HS-27A (cell line): ENCODE measurements at places on chromosomes 5 and 9.

DNA sequence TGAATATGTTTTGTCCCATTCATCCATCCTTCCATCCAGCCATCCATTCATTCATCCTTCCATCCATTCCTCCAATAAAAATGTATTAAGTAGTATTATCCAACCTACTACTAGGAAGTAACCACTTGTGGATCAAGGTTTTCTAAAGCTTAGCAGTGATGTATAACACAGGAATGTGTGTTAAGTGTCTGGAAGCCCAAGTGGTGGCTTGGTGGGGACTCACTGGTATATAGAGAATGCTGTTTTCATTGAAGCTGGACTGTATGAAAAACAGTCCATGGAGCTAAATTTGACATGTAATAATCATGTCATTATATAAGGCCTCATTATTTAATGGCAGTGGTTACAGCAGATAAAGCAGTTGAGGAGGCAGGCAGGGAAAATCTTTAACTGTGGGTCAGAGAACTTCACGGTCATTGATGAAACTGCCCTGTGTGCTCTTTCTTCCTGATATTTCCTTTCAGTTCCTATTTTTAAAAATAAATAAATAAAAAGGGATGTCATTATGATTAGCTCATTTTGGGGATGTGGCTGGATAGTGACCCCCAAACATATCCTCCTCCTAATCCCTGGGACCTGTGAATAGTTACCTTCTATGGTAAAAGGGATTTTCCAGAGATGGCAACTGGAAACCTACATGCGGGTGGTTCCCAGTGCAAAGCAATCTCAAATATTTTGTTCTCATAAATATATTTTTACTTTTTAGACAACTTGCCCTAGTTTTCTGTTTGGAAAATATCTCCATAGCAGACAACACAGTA is 82.3 kb downstream of the DAPK1 start:
- DNase-seq, result no peak

DNA sequence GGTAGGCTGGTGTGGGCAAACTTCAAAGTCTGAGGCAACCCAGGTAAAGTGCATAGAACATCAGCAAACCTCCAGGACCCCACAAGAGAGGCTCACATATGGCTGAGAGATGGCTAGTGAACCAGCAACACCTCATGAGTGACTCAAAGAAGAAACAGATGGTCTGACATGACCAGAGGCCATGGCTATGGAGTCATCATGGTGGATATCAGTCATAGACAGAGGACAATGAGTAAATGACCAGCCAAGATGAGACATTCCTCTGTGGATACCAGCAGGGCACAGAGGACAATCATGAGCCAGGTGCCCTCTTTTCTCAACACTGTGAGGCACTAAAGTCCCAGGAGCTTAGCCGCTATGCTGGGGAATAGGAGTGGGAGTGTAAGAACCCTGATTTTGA is 180.8 kb downstream of the RASEF start:
- no peak for DNase-seq

DNA sequence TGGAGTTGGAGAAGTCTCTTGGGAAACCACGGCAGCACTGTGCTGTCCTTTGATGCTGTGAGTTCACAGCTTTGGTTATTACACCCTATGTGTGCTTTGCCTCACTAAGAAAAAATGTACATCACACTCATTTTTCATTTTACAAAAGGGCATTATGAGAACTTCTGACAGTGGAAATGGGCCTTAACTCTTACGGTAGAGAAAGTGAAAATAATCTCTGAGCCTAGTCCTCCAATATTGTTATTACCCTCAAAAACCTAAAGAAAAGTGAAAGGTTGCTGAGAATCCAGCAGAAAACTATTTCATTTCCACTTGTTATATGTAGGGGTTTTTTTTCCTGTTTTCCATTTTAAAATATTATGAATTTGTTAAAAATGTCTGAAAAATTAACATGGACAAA is 8.2 kb upstream of the OR13D1 start:
- no peak for DNase-seq

DNA sequence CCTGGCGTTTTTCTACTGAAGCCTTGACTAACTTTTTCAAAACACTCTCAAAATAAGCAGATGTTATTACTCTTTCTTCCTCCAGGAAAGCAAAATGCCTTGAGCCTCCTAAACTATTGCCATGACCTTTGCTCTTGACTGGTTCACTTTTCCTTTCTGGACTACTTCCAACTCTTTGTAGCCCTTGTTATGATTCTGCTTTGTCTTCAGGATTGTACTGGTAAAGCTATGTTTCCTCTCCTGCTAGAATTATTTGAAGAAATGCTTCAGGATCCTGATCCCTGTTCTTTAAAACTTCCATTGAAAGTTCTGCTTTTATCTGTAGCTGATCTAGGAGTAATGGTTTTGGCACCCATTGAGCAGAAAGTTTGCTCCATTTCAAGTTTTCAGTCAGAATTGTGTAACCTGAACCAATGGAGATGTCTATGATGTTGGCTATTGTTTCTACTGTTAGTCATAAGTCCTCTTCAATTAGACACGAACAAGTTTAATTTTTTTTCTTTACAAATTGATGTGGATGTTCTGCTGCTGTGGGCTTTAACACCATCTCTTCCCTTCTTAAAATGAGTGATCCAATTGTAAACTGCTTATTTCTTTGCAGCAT is 1356.4 kb downstream of the EFNA5 start:
- no peak for DNase-seq

DNA sequence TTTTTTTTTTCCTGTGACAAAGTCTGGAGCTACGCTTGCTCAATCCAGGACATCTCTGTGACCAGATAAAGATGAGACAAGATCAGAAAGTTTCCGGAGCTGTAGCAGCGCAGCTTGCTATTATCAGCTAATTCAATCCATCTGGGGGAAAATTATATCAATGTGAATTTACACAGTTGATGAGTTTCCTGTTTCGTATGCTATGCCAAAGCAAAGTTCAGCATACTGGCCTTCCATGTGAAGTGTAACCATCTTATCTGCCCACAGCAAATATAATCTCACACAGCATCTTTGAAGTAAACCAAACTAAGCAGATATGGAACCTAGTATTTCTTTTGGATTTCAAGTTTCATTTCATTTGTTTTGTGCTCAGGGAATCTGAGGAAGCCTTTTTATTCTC is 1767.7 kb downstream of the EFNA5 start:
- no peak for DNase-seq

DNA sequence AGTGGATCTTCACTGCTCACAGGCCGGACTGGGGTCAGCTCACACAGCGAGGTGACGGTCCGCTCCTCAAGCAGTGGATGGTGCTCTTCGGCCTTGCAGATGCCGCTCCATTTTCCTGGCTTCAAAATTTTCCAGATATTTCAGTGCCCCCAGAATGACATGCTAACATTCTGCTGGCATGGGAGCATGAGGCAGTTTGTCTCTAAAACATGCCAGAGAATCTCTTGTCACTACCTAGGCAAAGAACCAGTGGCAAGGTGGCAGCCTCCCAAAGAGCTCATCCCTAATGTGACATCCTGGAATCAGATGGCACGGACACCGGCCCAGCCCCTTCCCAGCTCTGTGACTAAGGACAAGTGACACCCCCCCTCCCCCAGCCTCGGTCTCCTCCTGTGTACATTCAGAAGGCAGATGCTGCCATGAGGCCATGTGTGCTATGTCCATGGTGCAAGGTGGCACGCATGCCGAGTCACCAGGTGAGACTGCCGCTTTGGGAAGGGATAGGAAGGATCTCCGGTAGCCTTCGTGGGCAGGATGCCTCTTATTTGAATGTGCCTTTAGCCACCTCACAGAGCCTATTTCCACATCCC is 2.7 kb downstream of the S1PR3 start:
- no peak for DNase-seq

GRCh38 chr9:129278391-129279237 is 100.6 kb upstream of the IER5L start:
- peak; percentile 42 for DNase-seq
